ENCODE measurements at places on chromosomes 3 and 15.

DNA sequence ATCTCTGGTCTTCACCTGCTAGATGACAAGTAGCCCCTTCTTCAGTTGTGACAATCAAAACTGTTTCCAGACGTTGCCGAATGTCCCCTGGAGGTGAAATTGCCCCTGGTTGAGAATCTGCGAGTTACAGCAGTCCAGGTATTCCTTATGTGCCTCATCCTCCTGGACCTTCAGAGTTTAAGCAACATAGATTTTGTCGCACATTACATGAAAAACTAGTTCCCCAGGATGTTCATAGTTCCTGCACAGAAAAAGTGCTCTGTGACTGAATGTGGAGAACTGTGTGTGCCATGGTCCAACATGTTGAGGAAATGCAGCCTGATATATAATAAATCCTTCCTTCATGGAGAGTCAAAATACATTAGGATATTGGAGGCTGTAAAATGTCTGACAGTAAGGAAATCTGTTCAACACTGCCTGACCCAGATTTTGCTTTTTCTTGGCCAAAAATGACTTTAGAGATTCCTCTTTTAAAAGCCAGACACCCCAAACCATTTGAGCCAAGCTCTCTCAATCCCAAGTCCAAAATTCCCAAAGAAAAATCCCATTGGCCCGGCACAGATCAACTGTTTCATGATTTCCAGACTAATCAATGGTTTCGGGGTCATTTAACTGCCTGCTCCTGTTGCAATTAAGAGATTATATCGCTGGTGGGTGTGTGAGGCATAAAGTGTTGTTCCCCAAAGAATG lies 20.4 kb upstream of the SHC4 start:
- DNase-seq: no peak

DNA sequence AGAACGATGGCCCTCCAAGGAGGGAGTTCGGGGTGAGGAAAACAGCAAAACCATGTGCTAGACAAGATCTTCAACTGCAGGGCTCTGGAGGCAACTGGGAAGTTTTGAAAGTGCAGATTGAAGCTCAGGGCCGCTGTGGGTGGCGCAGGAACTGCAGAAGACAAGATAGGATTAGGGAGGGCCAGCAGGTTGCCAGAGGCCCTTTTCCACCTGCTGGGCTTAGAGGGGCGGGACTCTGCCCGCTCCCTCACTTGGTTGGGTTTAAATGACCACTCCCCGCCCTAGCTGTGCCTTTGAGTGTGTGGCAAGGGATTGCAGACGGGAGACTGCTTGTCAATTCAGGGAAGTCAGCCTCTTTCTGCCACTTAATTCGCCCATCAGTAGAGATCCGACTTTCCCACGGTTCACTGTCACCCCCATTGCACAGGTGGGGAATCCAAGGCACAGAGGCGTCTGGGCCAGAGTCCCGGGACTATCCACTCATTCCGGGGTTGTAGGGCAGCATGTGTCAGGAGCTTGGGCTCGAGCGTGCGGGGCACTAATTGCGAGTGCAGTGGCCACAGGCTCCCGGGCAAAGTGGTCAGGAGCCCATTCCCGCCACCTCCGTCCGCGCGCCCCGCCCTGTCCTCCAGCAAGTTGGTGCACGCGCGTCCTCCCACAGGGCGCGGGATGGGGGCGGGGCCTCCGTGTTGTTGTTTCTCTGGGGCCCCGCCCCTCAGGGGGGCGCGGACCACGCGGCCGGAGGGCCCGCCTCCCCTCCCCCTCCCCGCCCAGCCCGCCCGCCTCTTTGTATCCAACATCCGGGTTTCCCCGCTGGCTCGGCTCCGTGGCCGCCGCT lies at the start of gene ACVR2B:
Gene ACVR2B, plus strand, starts transcription at position 816 of the 838 bp plus-strand sequence. CDS start 433 bp downstream, outside the sequence.
- peak; percentile 95 for DNase-seq

DNA sequence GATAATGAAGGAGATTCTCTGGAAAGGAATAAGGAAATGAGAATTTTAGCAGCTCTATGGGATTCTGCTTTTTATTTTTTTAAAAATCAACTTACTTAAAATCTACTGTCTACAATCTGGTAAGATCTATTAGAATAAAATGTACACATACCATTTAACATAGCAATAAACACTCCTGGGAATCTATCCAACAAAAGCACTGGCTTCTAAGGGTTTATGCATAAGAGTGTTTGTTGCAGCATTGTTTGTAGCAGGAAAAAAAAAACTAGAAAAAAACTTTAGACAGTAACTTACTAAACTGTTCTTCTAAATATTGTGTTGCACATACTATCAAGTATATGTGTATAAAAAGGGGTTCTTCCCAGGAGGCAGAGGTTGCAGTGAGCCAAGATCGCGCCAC lies 15.7 kb upstream of the RBP1 start:
- peak; percentile 19 for DNase-seq

DNA sequence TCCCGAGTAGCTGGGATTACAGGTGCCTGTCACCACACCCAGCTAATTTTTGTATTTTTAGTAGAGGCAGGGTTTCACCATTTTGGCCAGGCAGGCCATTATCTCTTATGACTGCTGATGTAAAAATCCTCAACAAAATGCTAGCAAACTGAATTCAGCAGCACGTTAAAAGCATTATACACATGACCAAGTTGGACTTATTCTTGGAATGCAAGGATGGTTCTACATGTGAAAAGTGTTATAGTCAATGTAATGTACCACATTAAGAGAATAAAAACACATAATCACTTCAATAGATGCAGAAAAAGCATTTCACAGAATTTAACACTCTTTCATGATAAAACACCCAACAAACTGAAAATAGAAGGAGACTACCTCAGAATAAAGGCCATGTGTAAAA lies 20.2 kb downstream of the RNF13 start:
- DNase-seq: no peak

DNA sequence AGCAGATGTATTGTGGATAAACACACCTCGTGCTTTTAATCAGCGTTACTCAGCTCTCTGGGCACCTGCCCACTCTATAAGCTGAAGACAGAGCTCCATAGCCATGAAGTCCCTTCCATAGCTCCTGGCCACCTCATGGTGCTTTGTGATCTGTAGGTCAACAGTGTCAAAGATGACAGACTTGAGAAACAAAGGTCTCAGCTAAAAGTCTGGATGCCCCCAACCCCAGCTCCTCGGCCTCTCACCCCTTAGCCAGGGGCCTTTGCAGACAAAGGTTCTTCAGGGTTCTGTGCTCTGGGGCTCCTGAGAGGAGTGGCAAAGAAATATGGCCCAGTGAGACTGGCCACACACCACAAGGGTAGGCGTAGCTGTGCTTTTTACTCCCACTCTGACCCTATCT lies 168.6 kb downstream of the KLF13 start:
- no peak for DNase-seq

DNA sequence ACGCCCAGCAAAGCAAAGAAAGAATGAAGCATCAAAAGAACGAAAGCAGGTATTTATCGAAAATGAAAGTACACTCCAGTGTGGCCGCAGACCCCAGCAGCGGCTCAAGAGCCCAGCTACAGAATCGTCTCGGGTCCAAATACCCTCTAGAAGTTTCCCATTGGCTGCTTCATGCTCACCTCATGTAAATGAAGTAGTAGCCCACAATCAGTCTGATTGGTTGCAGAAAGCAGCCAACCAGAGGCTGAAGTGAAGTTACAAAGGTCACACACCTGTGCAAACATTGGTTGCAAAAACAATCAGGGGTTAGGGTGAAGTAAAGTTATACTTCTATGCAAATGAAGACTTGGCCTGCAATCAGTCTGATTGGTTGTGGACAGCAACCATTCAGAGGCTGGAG lies 32.0 kb downstream of the SV2B start:
- no peak for DNase-seq

DNA sequence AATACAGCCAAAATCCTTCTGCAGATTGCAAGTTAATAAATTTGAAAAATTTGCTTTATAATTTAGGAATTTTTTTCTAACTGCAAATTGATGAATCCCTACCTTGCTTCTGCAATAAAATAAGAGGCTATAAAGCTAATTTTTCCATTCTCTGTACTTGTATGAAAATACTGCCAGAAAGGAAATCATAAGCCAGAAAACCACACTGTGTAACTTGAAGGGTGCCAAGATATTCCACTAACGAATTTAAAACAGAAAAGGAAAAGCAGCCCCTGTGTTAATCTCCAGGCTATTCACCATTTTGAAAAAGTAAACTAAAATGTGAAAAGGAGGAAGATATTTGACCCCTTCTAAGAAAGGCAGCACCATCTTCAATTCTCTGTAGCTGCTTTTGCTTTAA lies 557.9 kb upstream of the ZNF385D start:
- peak; percentile 12 for DNase-seq

DNA sequence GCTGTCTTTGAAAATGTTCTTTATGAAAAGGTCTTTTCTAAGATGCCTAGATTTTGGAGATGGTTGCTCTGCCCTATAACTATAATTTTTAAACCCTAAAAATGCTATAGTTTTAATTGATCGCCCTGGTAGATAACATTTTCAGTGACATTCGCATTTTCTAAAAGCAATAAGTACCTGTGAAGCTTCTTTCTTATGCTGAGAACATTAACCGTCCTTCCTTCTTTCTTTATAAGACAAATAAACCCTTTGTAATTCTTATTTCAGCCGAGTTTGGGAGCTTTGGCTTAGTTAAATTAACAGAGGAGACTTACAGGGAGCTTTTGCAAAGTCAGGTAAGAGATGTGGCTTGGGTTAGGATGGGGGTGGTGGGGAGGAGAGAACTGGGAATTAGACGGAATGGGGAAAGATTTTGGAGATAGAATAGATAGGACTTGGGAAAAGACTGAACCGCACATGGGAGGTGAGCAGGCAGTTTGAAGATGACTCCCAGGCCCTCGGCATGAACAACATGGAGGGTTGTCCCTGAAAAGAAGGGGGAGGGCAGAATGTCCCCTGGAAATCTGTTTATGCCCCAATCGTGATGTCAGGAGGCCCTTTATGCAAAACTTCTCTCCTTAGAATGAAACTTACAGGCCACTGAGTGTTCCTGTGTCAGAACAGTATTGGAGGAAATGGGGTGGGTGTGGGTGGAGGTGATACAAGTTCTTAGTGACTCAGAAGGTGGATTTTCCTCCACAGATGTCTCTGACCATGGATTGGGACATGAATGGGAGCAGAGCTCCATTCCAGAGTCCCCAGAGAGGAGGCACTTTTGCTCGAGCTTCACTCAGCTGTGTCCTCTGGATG lies 76.2 kb upstream of the LARS2 start:
- no peak for DNase-seq

DNA sequence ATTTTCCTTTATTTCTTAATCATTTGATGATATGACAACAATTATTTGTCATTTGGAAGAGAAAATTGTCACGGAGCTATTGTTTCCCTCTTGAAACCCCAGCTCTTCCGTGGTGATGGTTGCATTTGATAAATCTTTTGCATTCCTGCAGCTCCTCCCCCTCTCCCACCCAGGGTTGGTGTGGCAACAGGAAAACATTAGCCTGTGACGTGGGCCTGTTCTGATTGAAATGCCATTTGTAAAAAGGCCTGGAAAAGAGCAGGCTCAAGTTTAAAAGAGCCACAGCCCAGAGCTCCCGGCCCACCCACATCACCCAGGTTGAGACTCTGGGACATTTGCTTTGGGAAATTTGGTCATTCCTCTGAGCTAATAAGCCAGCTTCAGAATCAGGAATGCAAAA lies 282.5 kb downstream of the RPLP1 start:
- DNase-seq: peak; percentile 80

- DNase-seq: peak; percentile 45
Measured at GRCh38 chr3:178663201-178663934, 127.1 kb downstream of the KCNMB2 start.

- no peak for DNase-seq
Measured at GRCh38 chr15:75702436-75702835, 10.2 kb downstream of the CSPG4 start.

- DNase-seq: peak; percentile 29
Measured at GRCh38 chr3:147412261-147412916, 3.2 kb downstream of the ZIC1 start.

- DNase-seq: peak; percentile 41
Measured at GRCh38 chr15:57502116-57502515, 89.6 kb upstream of the MYZAP start.

DNA sequence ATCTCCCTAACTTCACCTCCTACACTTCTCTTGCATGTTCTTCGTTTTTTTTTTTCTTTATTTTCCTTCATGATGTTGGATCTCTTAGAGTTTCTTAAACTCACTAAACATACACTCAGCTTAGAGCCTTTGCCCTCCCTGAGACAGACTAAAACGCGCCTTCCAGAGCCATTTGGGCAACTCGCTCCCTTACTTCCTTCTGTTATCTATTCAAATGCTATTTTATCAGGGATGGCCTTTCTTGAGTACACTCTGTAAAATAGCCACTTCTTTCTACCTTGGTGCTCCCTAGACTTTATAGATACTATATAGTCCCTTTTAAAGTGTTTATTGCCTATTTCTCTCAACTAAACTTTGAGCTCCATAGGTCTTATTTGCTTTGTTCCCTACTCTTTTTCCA lies 598.2 kb upstream of the NECTIN3 start:
- no peak for DNase-seq

DNA sequence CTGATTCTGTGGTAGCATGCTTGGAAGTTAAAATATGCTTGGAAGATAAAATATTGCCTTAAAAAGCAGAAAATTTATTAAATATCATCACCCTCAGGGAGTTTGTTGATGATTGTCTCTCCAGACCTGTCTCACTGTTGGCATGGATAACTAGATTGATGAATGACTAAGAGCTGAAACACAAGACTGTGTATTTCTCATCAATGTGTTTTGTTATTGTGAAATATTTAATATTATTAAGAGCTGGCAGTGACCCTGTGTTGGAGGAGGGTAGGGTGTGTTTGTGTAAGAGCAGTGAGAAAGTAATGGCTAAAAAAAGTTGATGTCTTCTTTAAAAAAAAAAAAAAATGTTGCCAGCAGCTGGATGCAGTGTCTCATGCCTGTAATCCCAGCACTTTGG lies 82.2 kb downstream of the ITPR1 start:
- DNase-seq: no peak

- DNase-seq: no peak
Measured at GRCh38 chr3:178505832-178506231, 30.4 kb upstream of the KCNMB2 start.

GRCh38 chr3:12369598-12369997 lies 80.7 kb downstream of the PPARG start:
- no peak for DNase-seq

DNA sequence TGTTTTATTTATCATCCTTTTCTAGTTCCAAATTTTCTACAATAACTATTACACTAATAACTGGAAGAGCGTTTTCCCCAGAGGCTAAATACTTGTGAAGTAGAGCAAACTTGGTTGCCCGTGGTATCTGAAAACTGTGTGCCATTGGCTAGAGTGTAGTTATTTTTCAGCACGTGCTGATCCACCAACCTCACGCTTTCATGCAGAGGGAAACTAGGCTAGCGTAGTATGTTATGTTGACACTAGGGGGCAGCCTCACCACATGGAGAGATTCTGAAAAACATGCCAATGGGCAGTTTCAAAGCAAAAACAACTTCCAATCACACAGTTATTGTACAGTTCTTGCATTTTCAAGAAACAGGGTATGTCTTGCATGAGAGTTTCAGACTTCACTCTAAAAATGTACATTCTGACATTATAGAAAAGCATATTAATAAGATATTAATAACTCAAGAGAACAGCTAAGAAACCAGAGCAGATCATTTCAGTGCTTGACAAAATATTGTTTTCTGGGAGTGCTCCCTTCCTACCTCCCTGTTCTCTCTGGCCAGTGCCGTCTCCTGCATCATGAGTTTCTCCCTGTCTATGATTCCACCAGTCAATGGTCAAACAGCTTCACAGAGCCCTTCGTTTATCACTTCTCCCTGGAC lies 39.7 kb downstream of the SPATA12 start:
- peak; percentile 93 for DNase-seq

All from tongue (tissue), 3 donors.